ENCODE measurements at places on chromosomes 1 and 21.

DNA sequence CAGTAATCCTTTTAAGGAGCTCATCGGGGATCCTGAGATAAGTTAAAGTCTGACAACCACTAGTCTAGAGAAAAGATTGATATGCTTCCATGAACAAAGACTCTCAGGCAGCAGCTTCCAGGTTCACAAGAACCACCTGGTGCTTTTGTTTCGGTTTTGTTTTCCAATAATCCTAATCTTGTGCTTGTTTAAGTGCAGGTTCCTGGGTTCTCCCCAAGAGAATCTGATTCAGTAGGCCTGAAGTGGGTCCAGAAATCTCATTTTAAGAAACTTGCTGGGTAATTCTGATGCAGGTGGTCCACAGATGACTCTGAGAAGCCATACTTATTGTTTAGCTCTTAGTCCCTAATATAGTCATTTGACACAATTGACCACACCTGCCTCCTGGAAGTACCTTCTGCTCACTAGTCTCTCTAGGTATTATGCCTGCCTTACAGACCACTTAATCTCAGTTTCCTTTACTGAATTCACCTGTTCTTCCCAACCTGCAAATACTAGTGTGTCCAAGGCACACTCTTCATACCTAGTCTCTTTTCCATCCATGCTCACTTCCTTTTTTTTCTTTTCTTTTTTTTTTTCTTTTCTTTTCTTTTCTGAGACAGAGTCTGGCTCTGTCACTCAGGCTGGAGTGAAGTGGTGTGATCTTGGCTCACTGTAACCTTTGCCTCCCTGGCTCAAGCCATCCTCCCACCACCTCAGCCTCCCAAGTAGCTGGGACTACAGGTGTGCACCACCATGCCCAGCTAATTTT is 20.5 kb upstream of the FRRS1 start:
- no peak for DNase-seq

- DNase-seq: no peak
Measured at GRCh38 chr1:15305468-15305770, 58.4 kb downstream of the FHAD1 start.

GRCh38 chr21:15329191-15329590 is 264.4 kb upstream of the NRIP1 start:
- no peak for DNase-seq

GRCh38 chr1:76110666-76111065 is 36.1 kb downstream of the ST6GALNAC3 start:
- DNase-seq: no peak

DNA sequence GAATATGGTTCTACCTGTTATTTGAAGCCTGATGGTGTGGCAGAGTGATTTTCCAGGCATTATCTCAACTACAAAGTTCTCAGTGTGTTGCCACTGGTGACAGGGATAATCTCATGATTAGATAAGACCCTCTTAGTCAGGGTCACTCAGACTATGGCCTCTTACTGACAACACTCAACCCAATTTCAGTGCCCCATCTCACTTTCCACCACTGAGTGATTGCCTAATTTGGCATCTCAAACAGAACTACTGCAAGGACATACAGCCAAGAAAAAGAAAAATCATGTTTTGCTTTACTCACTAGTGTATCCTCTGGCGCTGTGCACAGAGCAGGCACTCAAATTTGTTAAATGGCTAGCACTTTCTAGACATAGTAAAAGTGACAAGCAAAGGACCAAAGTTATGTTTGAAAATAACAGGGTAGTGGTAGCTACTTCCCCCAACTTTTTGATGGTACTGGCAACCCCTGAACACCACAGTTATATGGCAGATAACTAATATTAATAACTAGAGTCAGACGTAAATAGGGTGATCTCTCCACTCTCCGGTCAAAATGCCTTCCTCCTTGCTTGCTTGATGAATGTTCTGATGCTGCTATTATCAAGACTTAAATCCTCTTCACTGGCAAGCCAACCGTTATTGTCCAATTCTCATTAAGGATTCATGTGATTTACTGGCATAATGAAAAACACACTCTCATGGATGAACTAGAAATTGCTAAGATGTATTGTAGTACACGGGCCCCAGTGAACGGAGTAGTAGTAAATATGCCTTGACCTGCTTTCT is 37.1 kb upstream of the SLC30A10 start:
- no peak for DNase-seq

DNA sequence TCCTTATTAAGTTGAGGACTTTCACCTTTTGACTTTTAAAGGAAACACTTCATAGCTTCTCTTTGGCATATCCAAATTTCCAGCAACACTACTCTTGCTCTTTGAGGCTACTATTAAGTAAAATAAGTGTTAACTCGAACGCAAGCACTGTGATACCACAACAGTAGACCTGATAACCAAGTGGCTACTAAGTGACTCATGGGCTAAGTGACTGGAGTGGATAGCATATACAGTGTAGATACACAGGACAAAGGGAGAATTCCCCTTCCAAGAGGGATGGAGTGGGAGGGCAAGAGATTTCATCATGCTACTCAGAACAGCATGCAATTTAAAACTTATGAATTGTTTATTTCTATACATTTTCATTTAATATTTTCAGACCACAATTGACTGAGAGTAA is 9.8 kb upstream of the KCNA3 start:
- DNase-seq: no peak
